Stimulated activated CD4-positive, alpha-beta T cell treated with anti-CD3 and anti-CD28 coated beads, Interleukin-1b, Interleukin-23, amount 100 ng/mL, for 48 hours (primary cell): ENCODE measurements at places on chromosomes 6 and 20.
A peak's percentile ranks its signal among the peaks of the same experiment; 100 is the strongest.

DNA sequence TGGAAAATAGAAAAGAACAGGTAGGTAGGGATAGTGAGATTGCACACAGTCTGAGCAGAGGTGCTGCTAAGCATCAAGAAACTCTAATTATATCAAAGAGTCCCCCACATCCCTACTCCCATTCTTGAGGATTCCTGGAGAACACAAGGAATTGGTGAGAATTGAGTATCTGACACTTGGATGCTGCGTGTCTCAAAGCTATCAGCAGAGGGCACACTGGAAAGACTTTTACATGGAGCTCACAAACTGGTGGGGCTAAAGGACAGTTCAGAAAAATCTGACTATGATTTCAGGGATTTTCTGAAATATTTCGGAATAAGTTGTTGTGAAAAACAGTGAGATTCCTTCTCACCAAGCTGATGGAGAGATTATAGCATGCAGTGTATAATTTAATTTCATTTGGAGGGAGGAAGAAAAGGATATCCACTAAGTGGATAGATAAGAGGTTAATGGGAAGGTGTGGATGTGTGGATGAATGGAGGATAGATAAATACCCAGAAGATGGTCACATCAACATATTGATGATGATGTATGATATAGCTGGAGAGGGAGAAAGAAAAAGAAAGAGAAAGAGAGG is 215.4 kb upstream of the DEFB112 start:
- DNase-seq, result no peak

DNA sequence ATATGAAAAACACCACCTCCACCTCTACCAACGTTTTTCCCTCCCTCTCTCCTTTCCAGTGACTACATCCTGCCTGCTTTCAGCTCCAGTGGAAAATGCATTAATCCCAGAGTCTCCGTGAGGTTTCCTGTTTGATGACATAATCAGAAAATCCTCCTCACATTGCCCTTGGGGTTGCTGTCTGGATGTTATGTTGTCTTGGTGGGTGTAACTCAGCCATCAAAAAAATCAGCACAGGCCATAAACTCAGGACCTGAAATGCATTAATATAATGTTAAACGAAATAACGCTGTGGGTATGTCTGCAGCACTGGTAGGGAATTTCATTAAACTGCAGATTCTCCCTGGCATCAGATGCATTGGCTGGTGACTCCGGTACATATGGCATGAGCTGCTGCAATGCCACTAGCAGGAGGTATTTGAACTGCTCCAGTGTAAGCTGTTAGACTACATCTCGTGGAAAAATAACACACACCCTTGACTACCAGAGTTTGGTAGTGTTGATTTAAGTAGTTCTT is 297.8 kb downstream of the PRL start:
- DNase-seq, result no peak

- no peak for DNase-seq
These were observed 397 bp downstream of the WDR27 start for GRCh38 chr6:169701311-169701953.

DNA sequence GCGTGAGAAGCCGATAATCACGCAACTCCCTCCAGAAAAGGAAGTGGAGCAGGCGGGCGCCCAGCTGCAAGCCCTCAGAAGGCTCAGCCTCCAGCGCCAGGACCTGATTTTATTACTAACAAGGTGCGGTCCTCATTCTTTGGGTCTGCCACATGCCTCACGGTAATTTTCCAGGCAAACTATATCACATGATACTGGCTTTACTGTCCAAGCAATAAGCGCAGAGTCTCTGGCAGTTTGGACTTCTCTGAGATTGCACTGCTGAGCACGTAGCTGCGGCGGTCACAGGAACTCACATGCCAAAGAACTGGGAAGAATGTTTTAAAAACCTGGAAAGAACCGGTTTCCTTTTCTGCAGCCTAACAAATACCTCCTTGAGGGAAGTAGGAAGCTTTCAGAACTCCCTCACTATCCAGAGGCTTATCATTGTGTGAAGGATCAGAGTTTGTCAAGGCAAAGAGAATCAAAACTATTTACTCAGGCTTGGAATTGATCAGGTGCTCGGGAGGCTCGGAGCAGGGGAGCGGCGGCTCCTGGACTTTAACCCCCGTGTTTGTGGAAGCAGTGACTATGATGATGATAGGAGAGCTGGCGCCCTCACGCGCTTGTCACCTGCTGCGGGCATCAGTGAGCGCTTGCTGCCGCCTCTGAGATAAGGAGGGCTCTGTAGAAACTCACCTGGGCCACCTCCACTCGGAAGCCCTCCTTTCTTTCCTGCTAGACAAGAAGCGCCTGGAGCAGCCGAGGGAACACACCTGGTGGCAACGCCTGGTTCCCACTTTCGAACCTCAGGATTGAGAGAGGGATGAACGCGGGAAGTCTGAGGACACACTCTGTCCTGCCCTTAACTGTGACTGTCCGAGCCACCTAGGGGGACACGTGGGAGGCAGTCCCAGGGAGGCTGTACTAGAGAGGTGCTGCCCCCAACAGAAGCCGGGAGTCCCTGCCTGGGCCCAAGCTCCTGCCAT is 27.2 kb upstream of the SYNJ2 start:
- DNase-seq, result no peak

- DNase-seq, result no peak
These were observed 10.8 kb downstream of the KIAA1755 start for GRCh38 chr20:38249536-38250310.

DNA sequence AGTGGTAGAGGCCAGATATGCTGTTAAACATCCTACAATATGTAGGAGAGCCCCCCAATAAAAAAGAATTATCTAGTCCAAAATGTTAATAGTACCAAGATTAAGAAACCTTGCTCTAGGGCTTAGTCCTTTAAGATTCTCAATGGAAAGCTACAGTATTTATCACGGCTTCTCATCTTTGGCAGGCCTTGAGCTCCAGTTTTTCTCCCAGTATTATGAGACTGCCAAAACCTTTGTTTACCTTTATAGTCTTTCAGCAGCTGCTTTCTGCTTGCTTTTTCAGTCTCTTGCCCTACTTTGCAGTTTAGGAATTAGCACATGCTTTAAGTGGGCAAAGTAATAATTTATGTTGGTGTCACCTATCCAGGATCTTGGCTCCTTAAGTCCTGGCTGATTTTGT is 59.7 kb downstream of the NHLRC1 start:
- DNase-seq, result no peak

- DNase-seq, result no peak
These were observed 28.7 kb upstream of the PHACTR3 start for GRCh38 chr20:59575653-59576052.

- no peak for DNase-seq
These were observed 164.7 kb downstream of the FOXC1 start for GRCh38 chr6:1774226-1774915.

DNA sequence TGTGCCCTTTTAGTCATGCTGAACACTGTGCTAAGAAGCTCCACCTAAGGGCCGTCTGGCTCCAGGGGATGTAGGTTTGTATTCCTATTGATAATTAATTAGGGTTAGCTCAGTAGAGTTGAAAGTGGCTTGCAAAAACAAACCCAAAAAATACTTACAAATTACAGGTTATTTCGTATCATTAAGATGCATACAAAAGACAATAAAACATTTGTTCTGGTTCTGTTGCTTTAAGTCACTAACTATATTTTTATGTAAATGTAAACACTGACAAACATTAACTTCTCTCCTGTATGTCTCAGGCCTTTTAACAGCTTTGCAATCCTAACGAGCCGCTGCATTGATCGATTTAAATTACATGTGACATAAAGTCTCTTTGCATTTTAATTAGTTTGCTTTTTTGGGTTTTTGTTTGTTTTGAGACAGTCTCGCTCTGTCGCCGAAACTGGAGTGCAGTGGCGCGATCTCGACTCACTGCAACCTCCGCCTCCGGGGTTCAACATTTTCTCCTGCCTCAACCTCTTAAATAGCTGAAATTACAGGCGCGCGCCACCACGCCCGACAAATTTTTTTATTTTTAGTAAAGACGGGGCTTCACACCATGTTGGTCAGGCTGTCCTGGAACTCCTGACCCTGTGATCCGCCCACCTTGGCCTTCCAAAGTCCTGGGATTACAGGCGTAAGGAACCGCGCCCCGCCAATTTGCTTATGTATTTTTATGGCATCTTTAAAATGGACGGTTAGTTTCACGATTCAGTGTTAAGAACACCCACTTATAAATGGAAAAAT is 110.9 kb downstream of the HFE start:
- peak; percentile 74 for DNase-seq

- DNase-seq, result no peak
These were observed 23.6 kb downstream of the GMDS start for GRCh38 chr6:2221726-2222274.

GRCh38 chr20:61934716-61935530 is 130.8 kb downstream of the TAF4 start:
- no peak for DNase-seq

GRCh38 chr6:16333580-16333979 is 95.2 kb downstream of the GMPR start:
- no peak for DNase-seq

GRCh38 chr20:8457978-8458377 is 325.9 kb downstream of the PLCB1 start:
- DNase-seq, result no peak

DNA sequence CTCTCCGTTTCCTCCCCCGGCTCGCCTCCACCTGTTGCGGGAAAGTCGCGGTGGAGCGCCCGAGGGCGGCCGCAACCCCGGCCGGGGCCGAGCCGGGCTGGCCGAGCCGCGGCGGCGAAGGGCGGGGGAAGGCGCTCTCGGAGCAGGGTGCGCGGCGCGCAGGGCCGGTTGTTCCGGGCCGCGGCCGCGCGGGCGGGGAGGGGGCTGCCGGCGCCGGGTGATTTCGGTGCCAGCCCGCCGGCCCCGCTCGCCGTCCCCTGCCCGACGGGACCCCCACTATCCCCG is 235 bp downstream of the MAP7 start:
- DNase-seq, result no peak

GRCh38 chr20:35939264-35939663 is 15.0 kb downstream of the SCAND1 start:
- no peak for DNase-seq

GRCh38 chr20:37270576-37271420 is 9.2 kb upstream of the GHRH start:
- no peak for DNase-seq

- DNase-seq, result no peak
These were observed 179.4 kb downstream of the OGFRL1 start for GRCh38 chr6:71468038-71468437.

DNA sequence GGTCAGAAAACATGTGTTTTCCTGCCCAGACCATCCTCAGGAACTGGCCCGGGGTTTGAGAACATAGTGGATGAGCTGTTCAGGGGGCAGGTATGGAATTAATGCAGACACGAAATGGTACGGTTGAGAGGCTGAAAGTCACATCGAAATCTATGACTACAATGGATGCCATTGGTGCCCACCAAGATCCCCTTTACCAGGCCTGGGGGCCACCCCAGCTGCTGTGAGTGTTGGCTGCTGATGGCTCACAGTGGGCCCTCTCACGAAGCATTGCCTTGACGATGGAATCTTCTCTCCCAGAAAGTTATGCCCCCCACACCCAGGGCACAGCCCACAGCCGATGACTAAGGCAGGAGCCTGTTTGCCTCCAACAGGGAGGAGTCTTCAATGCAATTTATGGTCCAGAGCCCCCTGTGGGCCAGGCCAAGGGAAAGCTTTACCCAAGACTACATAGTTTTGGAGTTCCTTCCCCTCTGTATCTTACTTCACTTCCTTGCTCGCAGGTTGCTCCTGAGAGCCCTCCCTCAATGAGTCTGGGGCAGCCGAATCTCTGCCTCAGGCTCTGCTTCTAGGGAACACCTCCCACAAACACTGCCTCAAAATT is 92.6 kb downstream of the BFSP1 start:
- DNase-seq, result no peak
